ENCODE measurements at places on chromosomes 7 and 10.

- DNase-seq = no peak
Measured at GRCh38 chr7:68888971-68889385, 709.3 kb upstream of the AUTS2 start.

DNA sequence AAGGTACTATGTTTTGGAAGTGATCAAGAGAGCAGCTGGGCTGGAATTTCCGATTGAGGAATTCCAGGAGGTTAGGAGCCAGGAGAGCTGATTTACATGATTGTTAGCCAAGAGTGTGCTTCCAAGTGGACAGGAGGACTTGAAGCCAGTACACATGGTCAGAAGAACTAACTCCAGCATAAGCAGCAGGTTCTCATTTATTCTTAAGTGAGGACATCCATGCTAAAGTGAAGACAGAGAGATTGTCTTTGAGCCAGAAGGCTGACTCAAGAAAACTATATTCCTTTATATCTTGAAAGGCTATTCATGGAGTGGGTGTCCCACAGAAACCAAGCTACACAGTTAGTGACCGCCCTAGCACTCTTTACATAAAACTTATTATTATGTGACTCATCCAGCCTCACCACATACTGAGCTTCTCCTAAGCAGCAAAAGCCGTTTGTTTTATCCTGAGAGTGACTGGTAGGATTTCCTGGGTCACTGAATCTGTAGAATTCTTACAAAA is 56.7 kb upstream of the SEMA3A start:
- DNase-seq = peak; percentile 52

GRCh38 chr10:11260170-11260569 is 242.5 kb downstream of the CELF2 start:
- DNase-seq = no peak

GRCh38 chr7:81769891-81770727 is at the start of gene HGF:
TSS of gene HGF (minus strand) at chr7:81770047. CDS start at chr7:81769971, 76 bp downstream.
- DNase-seq = no peak

DNA sequence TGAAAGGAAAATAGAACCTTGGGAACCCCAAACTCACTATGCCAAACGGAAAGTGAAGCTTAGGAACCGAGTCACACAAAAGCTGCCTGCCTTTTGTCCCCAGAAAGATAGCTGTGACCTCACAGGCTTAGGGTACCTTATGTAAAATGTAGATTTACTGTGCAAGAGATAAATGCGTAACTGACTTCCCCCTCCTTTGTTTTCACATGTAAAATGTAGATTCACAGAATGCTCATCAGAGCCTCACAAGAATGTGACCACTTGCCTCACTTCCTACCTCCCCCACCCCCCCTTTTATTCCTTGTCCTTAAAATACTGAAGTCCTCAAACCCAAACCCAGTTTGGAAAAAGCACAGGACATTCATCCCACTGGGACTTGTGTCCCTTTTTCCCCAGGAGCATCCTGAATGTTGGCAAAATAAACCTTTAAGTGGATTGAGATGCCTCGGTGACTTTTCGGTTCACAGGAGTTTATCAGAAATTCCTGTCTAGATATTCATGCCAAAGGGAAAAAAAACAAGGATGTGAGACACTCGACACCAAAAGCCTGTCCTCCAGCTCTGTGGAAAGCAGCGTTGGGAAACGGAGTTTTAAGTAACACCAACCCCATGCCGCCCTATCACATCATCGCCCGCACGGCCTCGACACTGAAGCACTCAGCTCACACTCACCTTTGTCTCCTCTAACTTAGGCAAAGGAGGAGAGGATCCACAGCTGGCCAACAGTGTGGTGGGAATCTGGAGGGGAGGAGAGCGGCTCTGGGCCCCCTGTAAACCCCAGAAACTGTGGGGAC is 45.9 kb downstream of the SVIL start:
- no peak for DNase-seq

DNA sequence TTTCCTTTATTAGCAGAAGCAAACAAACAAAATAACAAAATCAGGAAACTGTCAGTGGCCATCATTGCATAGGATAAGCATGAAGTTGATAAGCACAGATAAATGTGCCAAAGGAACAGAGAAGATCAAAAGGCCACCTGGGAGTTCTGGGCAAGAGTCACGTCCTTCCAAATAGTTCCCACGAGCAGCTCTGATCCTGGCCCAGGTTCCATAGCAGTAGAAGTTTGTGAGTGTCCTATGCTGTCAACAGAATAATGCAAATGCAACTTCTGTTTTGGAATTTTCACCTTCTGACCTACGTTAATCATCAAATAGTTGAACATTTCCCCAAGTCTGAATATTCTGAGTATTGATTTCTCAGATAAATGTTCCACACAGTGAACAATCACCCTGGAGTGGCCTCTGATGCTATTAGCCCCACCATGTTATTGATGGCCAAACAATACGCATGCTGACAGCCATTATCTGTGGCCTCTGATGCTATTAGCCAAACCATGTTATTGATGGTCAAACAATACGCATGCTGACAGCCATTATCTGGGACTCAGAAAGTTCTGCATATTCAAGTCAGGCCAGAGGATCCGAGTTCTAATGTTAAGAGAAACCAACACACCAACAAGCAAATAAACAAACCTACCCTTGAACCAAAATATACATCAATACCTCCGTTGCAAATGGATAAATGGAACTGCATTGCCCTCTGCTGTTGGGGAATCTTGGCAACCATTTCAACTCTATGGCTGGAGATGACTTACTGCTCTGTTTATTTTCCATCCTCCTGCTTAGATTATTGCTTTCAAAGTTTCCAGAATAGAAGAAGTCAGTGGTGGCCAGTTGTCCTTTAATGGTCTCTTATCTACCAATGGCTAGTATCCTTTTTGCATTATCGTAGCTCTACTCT is 63.3 kb downstream of the MRC1 start:
- DNase-seq = no peak

DNA sequence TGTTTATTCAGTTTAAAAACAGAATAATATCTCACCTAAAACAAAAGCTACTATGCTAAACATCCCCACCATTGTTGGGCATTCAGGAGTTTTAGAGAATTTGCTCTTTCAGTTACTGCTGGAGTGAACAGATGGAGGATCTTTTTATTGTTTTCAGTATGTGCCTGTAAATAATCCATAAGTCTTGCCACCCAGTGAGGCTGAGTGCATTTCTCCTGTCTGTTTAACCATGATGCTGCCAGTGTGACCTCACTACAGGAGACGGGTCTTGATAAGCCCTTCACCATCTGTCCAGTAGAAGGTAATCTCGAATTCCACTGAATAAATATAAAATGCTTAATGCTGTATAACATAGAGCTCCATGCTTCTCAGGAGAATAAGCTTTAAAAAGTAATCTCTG is 430.9 kb downstream of the POM121L12 start:
- DNase-seq = no peak

DNA sequence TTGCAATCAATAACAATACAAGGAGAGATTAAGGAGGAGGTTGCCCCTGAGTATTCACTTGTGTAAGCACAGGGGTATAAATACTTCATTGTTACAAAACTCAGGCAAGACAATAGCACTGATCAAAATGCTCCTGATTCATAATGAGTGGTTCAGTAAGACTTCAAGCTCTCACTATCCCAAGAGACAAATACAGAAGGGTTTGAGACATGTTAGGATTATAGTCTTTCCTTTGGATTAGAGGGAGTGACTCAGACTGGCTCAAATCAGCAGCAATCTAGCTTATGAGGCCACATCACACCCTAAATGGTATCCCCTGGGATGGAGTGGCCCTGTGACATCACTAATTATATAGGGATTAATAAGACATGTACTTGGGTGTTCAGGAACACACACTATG is 167.2 kb upstream of the HGF start:
- no peak for DNase-seq

DNA sequence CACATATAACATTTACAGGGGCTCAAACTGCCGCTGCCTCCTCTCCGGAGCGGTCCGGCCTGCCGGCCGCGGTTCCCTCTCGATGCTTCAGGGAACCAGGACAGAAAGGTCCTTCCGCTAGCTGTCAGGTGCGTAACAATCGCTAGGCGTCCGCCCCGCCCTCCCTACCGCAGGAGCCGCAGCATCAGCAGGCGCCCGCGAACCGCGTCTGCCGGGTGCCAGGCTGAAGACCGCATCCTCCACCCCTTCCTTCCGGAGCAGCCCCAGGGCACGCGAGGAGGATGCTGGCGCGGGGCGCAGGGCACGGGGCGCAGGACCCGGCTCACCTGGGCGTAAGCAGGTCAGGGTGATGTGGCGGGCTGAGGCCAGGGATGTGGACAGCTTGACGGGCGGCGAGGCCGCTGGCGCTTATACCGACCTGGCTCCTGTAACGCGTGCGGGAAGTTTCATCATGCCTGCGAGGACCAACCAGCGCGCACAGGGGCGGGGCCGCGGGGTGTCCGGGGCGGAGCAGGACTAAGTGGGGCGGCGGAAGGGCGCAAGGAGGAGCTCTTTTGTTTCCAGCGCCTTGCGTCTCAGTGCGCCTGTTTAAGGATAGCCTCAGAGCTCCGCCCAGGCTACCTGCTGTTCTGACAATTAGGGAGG is at the start of gene ASNS:
Gene ASNS, minus strand, starts transcription at position 384 of the 645 bp plus-strand sequence. CDS start 3,252 bp downstream, outside the sequence.
- DNase-seq = peak; percentile 64

GRCh38 chr10:80421707-80422536 is 13.6 kb downstream of the PRXL2A start:
- no peak for DNase-seq

DNA sequence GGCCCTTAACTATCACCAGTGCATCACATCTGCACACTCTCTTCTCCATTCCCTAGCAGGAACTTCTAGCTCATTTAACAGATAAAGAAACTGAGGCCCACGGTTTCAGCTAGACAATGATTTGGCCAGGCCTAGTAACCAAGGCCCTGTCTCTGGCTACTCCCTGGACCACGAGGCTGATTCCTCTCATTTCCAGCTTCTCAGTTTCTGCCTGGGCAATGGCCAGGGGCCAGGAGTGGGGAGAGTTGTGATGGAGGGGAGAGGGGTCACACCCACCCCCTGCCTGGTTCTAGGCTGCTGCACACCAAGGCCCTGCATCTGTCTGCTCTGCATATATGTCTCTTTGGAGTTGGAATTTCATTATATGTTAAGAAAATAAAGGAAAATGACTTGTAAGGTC is 13.5 kb downstream of the AQP1 start:
- DNase-seq = no peak

DNA sequence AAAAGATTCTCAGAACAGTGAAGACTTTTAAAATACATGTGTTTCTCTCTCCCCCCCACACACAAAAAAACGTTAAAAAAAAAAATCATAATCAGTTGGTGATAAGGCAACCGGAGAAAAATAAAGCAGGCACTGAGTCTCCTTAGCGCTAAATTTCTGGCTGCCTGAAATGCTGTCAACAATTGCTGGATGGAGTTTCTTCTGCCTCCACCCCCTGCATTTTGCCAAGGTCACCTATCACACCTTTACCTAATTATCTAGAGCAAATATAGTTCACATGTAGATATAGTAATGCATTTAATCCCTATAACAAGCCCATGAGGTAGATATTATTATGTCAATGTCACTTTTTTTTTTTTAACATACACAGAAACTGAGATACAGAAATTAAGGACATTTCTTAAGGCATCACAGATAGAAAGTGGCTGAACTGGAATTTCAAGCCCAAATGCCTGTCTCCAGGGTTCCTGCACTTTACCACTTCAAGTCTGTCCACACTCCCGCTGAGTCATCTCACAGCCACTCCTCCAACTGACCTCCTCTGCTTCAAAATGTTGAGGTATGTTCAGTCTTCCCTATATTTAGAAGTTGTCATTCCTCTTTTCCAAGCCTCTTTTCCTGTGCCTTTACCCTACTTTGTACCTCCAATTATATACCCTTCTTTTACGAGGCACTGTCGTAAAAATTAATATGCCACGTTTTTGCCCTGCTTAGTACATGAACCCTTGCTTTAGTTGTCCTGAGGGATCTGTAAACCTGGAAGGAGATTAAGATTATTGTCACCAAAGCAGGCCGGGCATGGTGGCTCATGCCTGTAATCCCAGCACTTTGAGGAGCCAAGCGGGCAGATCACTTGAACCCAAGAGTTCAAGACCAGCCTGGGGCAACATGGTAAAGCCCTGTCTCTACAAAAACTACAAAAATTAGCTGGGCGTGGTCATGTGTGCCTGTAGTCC is 72.8 kb upstream of the MPP7 start:
- DNase-seq = peak; percentile 48

- DNase-seq = no peak
Measured at GRCh38 chr7:102978284-102978683, 65.5 kb downstream of the LRRC17 start.

DNA sequence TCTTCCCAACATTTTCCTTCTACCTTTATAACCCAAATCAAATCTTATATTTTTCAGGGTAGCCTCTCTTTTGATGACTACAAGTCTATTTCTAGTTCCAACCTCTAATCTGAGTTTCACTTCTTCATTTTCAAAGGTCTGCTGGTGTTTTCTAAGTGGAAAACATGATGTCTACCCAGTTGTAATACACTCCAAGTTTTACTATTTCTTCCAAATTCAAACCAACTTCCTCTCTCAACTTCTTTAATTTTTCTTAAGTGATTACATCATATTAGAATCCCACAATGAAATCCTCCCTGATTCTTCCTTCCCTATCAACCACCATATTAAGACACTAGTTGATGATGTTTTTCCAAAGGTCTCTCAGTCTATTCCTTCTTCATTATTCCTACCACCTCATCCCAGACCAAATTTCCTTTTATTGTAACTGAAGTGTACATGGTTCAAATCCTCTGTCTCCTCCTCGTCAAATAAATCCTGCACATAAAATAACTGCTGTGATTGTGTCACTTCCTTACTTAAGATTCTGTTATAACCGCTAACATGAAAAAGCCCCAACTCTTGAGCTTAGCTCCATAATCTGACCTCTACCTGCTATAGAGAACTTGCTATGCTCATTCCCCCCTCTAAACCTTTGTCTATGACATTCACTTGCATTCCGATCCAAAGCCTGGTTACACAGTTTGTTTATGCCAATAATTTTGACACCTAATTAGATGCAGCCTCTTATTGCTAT is 12.7 kb downstream of the TAS2R38 start:
- DNase-seq = no peak

- no peak for DNase-seq
Measured at GRCh38 chr10:44198780-44199097, 186.2 kb downstream of the CXCL12 start.

DNA sequence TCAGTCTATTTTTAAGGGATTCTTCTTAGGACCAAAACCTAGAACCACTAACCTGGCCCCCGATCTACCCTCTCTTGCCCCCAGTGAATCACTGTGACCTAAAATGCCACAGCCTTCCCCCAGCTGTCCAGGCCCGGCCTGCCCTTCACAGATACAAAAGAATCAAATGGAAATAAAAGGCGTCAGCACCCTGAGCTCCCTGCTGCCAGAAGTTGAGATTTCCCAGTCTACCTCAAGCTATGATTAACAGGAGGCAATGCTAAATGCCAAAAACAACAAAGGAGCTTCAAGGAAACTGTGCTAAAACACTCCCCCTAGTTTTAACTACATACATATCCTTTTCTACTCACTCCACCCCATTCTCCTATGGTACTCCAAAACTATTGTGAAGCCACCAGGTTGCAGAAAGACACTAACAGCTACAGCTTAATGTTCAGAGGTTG is 67.8 kb downstream of the GSAP start:
- DNase-seq = peak; percentile 73

DNA sequence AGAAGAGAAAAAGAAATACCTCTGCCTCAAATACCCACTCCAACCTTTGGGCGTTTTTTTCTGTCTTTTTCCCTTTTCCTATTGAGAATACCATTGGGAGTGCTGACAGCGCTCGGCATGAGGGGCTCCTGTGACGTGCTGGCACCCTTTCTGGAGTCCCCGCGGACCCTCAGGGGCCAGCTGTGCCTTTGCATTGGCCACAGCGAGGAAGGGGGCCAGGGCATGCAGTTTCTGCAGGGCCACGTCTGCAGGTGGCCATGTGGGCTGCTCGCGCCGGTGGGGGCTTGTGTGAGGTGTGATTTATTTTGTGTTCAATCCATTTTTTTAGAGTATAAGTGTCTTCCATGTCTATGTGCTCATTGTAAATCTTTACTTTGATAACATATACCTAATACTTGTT is 57.4 kb downstream of the INPP5A start:
- no peak for DNase-seq

Data from kidney epithelial cell (primary cell).